Stimulated activated CD4-positive, alpha-beta T cell treated with anti-CD3 and anti-CD28 coated beads, Interleukin-12 subunit alpha, Interleukin-12 subunit beta, amount 100 ng/mL, for 24 hours (primary cell): ENCODE measurements at places on chromosomes 4 and X.

DNA sequence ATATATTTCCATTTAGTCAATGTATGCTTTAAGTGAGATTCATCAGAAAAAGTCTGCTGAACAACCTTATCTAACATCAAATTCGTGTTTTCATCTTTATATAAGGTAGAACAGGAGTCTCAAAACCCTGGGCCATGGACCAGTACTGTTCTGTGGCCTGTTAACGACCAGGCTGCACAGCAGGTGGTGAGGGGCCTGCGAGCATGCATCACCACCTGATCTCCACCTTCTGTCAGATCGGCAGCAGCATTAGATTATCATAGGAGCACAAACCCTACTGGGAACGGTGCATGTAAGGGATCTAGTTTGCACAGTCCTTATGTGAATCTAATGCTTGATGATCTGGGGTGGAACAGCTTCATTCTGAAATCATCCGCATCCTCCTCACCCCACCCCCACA, 3.2 kb downstream of the CTSO start:
- DNase-seq: no peak

GRCh38 chrX:23756165-23756564, 13.1 kb upstream of the ACOT9 start:
- DNase-seq: peak; percentile 32

DNA sequence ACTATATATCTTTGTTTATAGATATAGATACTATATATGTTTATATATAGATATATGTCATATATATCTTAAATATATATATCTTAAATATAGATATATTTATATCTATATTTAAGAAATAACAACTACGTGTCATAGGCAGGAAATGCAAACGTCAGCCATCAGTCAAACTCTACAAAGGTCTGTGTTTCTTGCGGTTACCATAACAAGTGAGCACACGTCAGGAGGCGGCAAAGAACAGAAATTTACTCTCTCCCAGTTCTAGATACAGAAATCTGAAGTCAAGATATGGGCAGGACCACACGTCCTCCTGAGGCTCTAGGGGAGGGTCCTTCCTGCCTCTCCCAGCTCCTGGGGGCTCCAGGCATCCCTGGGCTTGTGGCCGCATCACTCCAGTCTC, 6.5 kb downstream of the PLCXD1 start:
- DNase-seq: no peak

DNA sequence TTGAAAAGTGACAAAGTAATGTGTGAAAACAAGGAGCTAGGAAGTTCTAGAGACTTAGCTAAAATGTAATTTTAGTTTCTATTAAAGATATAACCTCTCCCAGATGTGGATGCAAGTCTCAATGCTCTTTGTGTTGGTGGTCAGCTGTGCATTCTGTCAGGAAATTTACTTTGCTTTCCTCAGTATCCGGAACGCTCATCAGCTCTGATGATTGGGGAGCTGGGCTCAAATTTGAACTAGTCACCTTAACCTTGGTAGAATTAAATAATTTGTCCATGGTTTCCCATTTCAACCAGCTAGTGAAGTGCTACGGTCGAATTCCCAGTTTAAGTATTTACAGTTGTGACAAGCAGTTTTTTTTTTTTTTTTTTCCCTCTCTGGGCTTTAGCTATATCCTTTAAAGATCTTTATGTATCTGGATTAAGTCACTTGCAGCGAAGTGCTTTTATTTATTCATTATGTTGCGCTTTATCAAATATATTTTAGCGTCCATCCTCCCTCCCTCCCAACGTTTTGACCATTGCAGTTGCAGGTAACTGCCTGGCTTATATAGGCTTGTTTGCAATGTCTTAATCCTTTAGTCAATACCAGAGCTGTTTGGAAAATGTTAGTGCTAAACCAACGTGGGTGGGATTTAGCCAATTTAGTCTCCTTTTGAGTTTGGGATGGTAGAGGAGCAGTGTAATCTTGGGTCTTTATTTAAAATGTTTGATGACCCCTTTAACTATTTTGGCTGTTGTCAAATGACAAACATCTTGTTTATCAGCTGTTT, 2.1 kb downstream of the OGT start:
- DNase-seq: no peak

DNA sequence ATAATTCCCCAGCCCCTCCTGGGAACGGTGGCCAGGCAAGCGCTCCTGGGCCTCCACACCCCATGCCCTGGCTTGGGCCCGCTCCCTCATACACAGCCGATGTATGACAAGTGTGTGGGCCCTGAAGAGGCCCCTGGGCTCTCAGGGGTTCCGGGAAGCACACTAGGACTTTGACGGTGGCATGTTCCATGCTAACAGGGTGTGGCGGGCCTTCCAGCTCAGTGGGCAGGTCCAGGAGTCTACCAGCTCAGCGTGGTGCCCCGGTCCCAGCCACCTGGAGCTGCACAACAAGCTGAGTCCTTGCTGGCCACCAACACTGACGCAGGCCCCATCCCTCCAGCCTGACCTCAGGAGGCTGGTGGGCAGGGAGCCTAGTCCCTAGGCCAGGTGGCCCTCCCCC, 24.4 kb upstream of the HMX1 start:
- no peak for DNase-seq

- DNase-seq: peak; percentile 90
Measured at GRCh38 chr4:70839589-70840093, at the start of gene GRSF1. Gene GRSF1, minus strand, starts transcription at chr4:70839890. Its CDS starts 63 bp downstream, at chr4:70839827.

DNA sequence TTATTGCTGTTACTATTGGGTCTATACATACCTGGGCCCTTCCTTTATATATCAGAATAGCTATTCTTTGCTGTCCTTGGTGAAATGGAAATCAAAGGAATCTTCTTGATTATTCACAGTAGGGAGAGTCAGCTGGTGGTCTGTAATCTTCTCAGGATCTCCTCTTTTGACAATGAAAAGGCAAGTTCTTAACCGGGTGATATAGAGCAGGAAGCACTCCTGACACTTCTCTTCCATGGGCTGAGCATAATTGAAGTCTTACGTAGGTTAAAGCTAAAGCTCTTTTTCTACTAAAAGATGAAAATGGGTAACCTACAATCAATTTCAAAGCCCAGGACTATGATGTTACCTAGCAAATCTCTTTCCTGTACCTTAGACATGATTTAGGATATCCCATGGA, 274.9 kb upstream of the LCORL start:
- DNase-seq: no peak

- DNase-seq: no peak
Measured at GRCh38 chrX:39782276-39782675, 315.5 kb downstream of the BCOR start.

DNA sequence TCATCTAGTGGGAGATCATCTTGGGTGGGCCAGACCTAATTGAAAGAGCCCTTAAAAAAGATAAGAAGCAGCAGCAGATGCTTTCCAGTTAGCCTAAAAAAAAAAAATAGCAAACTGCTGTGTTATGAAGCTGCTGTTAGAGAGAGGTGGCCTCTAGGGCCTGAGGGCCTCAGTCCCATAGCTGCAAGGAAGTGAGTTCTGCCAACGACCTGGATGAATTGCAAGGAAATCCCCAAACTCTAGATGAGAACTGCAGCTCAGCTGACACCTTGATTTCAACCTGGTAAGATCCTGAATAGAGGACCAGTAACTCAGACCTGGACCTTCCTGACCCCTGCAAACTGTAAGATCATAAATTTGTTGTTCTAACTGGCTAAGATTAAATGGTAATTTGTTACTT, 275.2 kb downstream of the TENM3 start:
- DNase-seq: no peak

- DNase-seq: no peak
Measured at GRCh38 chrX:4547213-4547836, 833.9 kb upstream of the PRKX start.

GRCh38 chr4:81506731-81507130, 35.0 kb upstream of the RASGEF1B start:
- DNase-seq: no peak

GRCh38 chrX:29870608-29871007, 344.8 kb upstream of the MAGEB2 start:
- no peak for DNase-seq

- DNase-seq: no peak
Measured at GRCh38 chrX:8738588-8739189, 6.8 kb upstream of the ANOS1 start.

DNA sequence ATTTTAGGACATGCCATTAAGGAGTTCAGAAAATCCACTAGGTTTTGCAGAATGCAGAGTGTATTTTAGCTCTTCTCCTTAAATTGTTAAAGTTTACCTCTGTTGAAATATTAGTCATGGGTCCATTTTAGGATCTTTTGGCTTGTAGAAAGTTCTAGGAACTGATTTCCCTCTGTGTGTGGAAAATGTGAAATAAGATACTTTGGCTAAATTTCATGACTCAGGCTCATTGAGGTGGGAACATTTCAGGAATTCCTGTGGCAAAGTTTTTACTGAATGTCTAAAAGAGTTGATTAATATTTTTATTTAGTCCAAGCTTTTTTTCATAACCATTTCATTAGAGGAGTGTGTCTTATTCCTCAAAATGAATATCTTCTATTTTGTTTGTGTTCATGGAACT, 7.0 kb downstream of the FHIP1A start:
- DNase-seq: no peak
